ENCODE measurements at places on chromosomes 1 and 21. TPM values are rescaled to one million over a fixed set of nuclear protein-coding genes. Genes with fewer than 3 reads are reported as not detected.

The TINAGL1 gene
- total RNA-seq, result 94.1 TPM

DNA sequence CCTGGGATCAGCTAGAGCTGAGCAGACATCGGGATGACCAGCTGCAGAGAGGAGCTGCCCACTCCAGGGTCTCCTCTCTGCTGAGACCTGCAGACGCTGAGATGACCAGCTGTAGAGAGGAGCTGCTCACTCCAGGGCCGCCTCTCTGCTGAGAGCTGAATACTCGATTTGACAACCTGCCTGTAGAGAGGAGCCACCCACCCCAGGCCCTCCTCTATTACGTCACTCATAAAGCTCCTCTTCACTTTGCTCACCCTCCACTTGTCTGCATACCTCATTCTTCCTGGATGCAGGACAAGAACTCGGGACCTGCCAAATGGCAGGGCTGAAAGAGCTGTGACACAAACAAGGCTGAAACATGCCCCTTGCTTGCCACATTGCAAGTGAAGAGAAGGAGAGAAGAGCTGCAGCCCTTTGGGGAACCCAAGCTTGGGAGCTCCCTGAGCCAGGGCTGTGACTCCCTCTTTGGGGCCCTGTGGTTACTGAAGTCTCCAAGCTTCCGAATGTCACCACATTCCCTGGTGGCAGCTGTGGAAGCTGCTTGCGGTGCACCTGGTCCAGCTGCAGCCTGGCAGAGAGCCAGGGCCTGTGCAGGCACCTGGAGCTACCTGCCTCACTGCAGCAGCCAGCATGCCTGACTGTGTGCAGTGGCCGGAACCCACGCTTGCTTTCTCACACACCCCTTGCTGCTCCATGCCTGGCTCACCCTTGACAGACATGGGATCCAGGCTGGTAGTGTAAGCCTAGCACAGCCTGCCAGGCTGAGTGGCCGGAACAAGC lies 59.6 kb downstream of the CC2D1B start:
- DNase-seq, result no peak

The PER3 gene
- total RNA-seq, result 16.2 TPM

The SGIP1 gene
- total RNA-seq, result 8.4 TPM

DNA sequence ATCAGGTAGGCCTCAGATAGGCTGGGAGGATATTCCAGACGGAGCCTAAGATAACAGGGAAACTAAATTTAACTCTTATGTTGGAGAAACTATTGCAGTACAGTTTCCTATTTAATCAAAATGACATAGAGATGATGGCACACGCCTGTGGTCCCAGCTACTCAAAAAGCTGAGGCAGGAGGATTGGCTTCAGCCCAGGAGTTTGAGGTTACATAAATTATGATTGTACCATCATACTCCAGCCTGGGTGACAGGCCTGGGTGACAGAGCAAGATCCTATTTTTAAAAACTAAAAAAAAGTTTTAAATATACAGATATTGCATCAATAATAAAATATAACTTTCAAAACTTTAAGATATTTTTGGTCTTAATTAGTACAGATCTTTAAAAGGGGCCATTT lies 25.2 kb upstream of the TAL1 start:
- no peak for DNase-seq

The MYOG gene
- total RNA-seq, result 12.7 TPM

DNA sequence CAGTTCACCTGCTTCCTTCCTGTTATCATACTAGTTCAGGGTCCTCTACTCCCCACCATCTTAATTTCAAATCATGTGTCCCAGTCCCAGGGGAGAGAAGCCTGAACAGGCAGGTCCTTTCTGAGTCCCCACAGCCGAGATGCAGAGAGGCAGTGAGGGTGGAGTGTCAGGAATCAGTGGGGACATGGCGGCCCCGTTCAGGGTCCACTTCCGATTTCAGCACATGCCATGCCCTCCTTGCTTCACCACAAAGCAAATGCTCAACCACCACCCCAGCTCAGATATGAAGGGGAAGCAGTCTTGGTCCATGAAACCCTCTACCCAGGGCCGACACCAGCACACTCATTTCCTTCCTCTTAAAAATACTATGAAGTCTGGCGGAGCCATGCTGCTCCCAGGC lies 5.2 kb upstream of the SEMA4A start:
- DNase-seq, result no peak

DNA sequence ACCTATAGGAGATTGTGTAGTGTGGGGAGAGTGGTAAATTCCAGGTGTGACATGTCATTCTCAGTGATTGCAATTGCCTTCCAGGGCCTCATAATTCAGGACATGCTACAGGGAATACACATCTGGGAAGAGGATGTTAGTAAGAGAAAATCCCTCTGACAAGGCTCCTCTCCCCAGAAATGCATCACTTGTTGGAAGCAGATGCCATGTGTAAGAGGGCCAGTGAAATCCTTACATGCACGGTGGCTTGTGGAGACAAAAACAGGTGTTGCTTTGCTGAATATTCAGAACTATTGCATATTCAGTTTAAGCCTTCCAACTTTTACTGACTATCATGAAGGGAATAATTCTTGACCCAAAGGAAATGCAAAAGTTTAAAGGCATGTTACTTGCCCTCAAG lies 503.4 kb downstream of the NEGR1 start:
- no peak for DNase-seq

The CTTNBP2NL gene
- 19.9 TPM for total RNA-seq

Measured in urinary bladder (tissue), 4 donors.